Colonic mucosa (tissue), 4 donors: ENCODE measurements at places on chromosomes 12 and 14. TPM values are rescaled to one million over a fixed set of nuclear protein-coding genes. Genes with fewer than 3 reads are reported as not detected.

- H3K27ac ChIP-seq, result no peak overlapping the region
- no peaks in the 10 kb centered on the region for H3K36me3 ChIP-seq
- H3K27me3 ChIP-seq, result no peaks in the 10 kb centered on the region
- no peak overlapping the region for H3K4me3 ChIP-seq
- no peak for DNase-seq
Measured at GRCh38 chr12:32110942-32111341, 4.3 kb downstream of the BICD1 start.

ARHGEF25 gene
- 12.8 TPM for total RNA-seq

RND1 gene
- 3.4 TPM for total RNA-seq

- no peak for DNase-seq
- no peak overlapping the region for H3K27ac ChIP-seq
- H3K27me3 ChIP-seq, result no peaks in the 10 kb centered on the region
- no peaks in the 10 kb centered on the region for H3K36me3 ChIP-seq
Measured at GRCh38 chr12:42128327-42128726, 16.3 kb downstream of the GXYLT1 start.

DNA sequence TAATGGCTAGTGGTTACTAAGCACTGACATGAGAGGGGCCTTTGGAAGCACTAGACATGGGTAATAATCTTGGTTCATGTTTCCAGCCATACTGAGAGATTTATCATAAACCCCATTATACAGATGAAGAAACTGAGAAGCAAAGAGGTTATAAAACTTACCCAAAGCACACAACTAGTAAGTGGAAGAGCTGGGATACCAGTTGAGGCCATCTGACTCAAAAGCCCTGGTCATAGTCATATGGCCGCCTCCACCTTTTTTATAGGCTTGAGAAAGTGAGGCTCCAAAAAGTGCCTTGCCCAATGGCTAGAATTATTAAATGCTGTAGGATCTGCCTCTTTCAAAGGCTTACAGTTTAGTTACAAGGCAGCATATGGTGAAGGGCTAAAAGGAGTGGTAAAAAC lies 944 bp downstream of the TXNRD1 start:
- no peaks in the 10 kb centered on the region for H3K36me3 ChIP-seq
- no peaks in the 10 kb centered on the region for H3K27me3 ChIP-seq
- no peak for DNase-seq
- H3K4me3 ChIP-seq, result peak overlapping the region; percentile 44
- no peak overlapping the region for H3K27ac ChIP-seq

DNA sequence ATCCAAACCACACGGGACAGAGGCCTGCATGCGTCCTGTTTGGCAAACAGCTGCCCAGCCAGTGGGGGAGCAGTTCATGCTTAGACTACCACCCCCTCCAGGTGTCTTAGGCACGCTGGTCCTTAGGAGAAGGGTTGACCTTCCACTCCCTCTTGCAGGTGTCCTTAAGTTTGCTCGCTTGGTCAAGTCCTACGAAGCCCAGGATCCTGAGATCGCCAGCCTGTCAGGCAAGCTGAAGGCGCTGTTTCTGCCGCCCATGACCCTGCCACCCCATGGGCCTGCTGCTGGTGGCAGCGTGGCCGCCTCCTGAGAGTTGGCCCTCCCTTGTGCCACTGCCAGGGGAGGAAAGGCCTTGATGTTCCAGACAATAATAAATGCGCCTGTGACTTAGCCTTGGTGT lies 1.8 kb downstream of the C12orf57 start:
- no peak for DNase-seq
- H3K4me3 ChIP-seq, result peak overlapping the region; percentile 11
- no peaks in the 10 kb centered on the region for H3K27me3 ChIP-seq
- no peaks in the 10 kb centered on the region for H3K36me3 ChIP-seq

- H3K36me3 ChIP-seq, result no peaks in the 10 kb centered on the region
- DNase-seq, result peak; percentile 40
Measured at GRCh38 chr14:67487937-67488893, at the start of gene TMEM229B. TSS of gene TMEM229B (minus strand) at chr14:67488721. CDS start at chr14:67473923, 14,798 bp downstream.

DNA sequence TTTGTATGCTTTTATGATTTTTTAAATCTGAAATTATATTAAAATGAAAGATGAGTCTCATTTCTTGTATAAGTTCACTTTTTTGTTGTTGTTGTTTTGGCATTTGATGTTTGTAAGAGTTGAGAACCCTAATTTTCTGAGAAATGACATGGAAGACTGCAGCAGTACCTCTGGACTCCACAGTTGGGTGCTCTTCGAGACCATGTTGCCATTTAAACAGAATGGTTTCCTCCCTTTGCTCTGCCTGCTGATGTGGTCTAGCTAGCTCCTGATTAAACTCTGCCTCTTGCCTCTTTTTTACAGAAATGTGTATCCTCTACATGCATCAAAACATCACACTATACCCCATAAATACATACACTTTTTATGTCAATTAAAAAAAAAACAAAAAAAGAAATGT lies 5.8 kb upstream of the LTA4H start:
- no peaks in the 10 kb centered on the region for H3K27me3 ChIP-seq
- DNase-seq, result no peak
- H3K4me1 ChIP-seq, result no peaks in the 10 kb centered on the region
- no peak overlapping the region for H3K27ac ChIP-seq
- H3K36me3 ChIP-seq, result no peaks in the 10 kb centered on the region

DNA sequence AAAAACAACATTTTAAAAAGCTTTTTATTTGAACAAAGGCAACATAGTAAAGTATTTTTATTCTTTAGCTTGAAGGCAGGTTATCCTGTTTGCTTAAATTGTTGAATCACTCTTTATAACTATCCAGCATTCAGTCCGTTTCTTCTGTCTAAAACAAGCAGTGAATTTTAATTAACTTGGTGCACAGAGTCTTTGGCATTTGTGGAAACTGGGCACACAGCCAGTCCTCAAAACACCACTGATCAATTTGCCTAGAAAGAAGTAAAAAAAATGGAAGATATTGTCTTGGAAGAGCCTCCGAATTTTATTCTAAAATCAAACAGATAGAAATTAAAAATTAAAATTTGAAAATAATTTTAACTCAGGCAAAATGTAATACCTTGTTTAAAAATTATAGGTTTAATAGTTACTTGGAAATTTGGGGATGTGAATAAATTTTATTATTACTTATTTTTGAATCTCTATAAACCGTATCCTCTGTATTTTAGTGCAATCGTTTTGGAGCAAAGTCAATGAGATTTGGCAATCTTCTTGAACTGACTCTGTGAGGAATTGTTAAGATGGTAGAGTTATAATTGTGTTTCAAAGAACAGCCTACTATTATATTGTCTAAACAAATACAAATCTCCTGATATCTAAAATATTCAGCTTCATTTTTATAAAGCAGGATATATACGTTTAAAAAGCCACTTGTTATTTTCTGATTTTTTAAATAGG lies 927.0 kb downstream of the SLC16A7 start:
- H3K27me3 ChIP-seq, result no peaks in the 10 kb centered on the region
- no peaks in the 10 kb centered on the region for H3K4me1 ChIP-seq
- H3K4me3 ChIP-seq, result no peak overlapping the region
- no peak for DNase-seq
- H3K27ac ChIP-seq, result no peak overlapping the region
- no peaks in the 10 kb centered on the region for H3K36me3 ChIP-seq

DNA sequence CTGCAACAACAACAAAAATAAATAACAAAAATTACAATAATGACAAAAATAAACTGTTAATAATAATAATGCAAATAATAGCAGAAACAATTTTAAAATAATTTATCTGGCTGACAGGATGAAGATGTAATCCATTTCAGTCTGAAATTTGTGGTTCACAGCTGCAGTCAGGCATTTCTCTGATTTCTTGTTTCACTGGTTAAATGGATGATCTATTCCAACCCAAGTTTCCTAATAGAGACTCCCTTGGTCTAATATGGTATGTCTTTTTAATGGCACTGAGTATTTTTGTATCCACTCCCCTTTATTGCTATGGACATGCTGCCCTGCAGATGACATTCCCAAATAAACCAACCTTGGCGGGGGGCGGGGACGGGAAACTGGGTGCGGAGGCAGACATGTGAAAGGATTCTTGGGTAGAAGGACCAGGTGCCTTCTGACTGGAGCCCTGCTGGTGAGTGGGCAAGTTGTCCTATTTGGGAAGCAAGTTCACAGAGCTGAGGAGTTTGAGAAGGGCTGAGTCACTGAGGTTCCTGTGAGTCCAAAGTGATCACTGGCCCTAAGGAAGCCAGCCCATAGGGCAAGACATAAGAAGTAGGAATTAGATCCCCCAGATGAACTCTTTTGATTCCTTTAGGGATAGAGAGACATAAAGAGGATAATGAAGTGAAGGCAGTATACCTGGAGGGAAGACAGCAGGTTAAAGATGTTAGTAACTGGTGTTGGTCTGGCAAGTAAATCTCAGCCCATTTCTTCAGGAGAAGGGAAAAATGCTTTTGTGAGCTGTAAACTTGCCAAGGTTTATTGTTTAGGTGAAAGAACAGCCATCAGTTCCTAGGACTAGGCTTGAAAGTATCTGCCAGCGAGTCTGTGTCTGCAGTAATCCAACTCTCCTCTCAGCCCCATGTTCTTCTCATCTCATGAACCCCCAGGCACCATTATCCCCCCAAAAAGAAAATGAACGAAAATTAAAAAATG lies 14.5 kb downstream of the FOXG1 start:
- no peak for DNase-seq
- H3K36me3 ChIP-seq, result no peaks in the 10 kb centered on the region
- no peaks in the 10 kb centered on the region for H3K4me1 ChIP-seq
- H3K4me3 ChIP-seq, result no peak overlapping the region
- H3K27ac ChIP-seq, result no peak overlapping the region
- H3K27me3 ChIP-seq, result peaks cover 33% of the 10 kb centered on the region

GRCh38 chr12:46518169-46518568 lies 145.6 kb upstream of the SLC38A2 start:
- no peaks in the 10 kb centered on the region for H3K36me3 ChIP-seq
- no peak for DNase-seq
- H3K4me3 ChIP-seq, result no peak overlapping the region

GRCh38 chr14:68451696-68452373 lies 341.0 kb downstream of the ZFP36L1 start:
- H3K4me3 ChIP-seq, result no peak overlapping the region
- DNase-seq, result no peak
- no peak overlapping the region for H3K27ac ChIP-seq
- no peaks in the 10 kb centered on the region for H3K36me3 ChIP-seq
- H3K27me3 ChIP-seq, result no peaks in the 10 kb centered on the region

RBM19 gene
- 13.5 TPM for total RNA-seq

DBX2 gene
- not detected for total RNA-seq
